ENCODE measurements at places on chromosomes 5 and 9.

GRCh38 chr5:99369797-99370593 is 441.2 kb upstream of the CHD1 start:
- DNase-seq: no peak

DNA sequence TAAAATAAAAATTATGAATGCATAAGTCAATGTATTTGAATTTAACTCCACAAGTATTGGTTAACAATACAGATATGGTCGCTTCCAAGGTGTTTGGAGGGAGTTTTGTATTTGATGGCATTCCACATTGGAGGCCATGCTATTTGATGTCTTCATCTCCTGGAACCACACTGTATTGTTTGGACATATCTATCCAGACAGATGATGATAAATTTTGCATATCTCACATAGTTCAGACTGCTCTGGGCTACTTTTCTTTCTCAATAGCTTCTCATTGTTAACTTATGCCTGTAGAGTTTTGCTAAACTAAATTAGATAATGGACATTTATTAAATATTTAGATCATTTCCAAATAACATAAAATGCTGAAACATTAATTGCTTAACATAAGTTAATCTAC is 58.0 kb downstream of the CDKN2A start:
- no peak for DNase-seq

DNA sequence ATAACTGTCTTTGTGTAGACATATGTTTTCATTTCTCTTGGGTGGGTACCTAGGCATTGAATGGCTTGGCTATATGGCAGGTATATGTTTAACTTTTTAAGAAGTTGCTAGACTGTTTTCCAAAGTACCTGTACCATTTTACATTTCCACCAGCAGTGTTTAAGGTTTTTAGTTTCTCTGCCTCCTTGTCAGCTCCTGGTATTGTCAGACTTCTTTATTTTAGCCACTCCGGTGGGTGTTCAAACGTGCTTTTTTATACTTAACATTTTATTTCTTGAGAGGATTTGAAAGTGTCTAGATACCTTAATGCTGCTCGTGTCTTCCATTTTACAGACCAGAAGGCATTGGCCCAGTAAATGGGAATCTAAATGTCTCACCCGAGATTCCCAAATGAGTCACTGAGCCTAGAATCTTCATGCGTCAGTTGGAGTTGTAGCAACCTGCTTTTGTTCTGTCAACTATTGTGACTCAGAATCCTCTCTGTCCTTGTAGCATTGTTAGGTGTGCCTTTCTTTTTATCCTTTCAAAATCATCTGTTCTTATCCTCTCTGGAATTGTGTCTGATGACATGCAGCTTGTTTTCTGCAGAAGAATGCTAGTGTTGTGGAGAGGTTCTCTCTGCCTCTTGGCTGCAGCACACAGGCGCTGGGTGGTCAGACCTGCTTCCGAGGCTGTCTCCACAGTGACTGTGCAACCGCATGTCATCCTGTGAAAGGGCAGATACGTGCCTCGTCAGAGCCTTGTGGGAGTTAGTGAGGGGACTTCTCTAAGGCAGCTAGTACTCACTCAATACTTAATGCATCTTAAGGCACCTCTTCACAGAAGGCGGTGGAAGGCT is 291.8 kb downstream of the AOPEP start:
- DNase-seq: no peak

- DNase-seq: no peak
Measured at GRCh38 chr5:90898326-90899013, 339.9 kb downstream of the ADGRV1 start.

DNA sequence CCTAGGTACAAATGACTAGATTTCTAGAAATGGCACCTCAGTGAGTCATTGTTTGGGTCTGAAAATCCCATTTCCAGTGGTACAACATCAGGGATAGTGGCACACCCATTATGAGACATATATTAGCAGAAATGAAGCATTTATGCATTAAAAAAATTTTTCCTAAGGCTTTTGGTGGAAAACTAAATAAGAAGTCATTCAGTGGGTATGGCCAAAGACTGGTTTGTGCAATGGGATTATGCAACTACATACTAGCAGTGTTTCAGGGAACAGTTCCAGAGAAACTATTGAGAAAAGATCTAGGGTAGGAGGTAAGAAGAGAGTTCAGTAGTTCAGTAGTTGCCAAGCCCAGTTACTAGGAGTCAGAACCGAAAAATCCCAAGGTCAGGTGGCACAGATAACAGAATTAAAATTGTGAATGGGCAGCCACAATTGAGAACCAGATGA is 106.5 kb upstream of the HAPLN1 start:
- no peak for DNase-seq

GRCh38 chr5:81230416-81230815 is 2.7 kb upstream of the CKMT2 start:
- no peak for DNase-seq

GRCh38 chr5:95669540-95669939 is 13.3 kb downstream of the SPATA9 start:
- DNase-seq: no peak

GRCh38 chr5:123455095-123455494 is 31.9 kb upstream of the CEP120 start:
- no peak for DNase-seq

DNA sequence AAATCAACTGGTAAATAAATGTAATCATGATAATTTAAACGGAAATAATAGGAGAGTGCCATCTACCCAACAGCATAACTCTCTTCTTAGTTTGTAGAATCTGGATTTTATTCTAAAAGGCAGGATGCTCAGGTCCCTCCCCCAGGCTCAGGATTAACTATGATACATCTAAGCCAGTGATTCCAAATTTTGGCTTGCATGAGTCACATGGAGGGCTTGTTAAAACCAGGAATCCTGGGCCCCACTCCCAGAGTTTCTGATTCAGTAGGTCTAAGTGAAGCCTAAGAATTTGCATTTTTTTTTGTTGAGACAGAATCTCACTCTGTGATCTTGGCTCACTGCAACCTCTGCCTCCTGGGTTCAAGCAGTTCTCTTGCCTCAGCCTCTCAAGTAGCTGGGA is 62.3 kb upstream of the ZFR start:
- no peak for DNase-seq

DNA sequence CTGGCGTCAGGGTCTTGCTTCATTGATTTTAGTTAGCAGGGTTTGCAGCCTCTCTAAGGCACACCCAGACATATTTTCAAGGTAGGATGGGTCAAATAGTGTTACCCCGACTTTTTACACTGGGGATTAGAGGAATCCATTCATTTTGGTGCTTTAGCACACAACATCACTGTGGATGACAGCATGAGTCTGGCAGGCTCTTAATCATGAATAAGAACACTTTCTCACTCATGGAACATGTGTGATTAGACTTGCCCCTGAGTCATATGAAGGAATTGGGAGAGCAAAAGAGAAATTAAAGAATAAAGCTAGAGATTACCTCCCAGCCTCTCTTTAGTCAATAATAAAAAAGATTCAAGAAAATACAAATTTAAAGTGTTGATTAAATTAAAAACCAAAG is 175.6 kb downstream of the SEMA5A start:
- DNase-seq: no peak

DNA sequence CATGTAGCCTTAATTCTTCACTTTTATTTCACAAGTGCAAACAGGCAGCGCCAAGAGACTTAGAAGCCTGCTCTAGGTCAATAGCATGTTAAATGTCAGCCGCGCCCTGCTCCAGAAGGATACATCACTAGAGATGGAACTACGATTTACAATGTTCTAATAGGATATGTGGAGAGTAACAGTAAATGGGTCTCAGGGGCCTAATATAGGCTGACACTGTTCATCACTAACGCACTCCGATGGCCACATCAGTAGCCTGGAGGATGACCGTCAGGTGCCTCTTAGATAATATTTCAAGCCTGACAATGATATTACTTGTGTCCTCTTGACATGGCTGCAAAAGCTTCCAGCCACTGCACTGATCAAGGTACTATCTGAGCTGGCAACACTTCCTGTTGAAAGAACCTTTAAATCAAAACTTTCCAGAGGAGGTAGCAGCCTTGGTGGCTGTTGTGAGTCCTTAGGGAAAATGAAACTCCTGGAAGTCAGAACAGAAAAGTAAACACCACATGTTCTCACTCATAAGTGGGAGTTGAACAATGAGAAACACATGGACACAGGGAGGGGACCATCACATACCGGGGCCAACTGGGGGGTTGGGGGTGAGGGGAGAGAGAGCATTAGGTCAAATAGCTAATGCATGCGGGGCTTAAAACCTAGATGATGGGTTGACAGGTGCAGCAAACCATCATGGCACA is 35.0 kb downstream of the PTTG1 start:
- peak; percentile 15 for DNase-seq

- no peak for DNase-seq
Measured at GRCh38 chr9:5557606-5558587, 47.6 kb downstream of the PDCD1LG2 start.

- no peak for DNase-seq
Measured at GRCh38 chr5:170843870-170844269, 17.9 kb upstream of the RANBP17 start.

DNA sequence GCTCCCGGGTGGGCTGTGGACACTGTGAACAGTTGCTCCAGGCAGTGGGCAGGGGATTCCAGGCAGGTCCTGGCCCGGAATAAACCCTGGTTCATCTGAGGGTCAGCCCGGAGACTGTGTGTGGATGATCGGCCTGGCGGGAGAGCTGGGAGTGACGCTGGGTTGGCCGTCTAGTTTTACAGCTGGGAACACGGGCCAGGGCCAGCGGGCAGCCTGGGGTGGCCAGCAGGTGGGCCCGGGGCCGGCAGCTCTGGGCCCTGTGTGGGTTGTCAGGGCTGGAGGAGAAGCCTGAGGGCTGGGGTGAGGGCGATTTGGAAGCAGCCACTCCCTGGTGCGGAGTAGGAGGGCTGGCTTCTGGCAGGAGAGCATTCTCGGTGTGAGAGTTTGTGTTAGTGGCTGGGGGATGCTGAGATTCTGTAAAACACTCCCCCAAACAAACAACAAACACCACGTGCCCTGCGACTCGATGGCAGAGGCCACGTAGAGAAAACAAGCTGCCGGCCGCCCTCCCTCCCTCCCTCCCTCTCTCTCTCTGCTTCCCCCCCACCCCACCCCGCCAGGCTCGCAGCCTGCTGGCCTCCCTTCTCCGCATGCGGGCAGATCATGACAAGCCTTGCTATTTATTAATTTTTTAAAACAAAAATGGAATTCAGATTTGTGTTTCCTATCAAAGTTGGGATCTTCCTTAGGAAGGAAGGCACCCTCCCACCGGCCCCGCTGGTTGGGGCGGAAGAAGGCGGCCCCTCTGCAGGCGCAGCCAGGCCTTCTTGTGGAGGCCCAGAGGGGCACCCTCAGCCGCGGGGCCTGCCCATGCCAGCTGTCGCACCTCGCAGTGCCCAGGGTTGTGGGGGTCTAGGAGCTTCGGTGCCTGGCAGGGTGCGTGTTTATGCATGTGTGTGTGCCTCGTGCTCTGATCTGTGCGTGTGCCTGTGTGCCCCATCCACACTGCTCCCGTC is 49.5 kb downstream of the RXRA start:
- peak; percentile 92 for DNase-seq

DNA sequence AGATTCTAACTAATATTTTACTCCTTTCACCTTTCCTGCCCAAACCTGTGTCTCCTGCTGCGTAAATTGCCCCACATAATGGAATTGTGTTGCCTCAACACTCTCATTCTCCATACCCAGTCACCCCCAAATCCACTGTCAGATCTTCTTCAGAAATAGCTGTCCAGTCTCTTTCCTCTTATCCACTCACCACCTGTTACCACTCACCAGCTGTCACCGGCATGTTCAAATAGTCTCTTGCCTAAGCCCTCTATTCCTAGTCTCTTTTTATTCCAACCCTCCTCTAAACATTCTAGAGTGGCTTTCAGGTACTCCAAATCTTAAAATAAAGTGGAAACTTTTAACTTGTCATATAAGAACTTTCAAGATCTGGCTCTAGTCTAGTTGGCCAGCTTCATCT is 262.0 kb upstream of the FBXL7 start:
- DNase-seq: no peak

- no peak for DNase-seq
Measured at GRCh38 chr5:6583049-6583880, 49.6 kb downstream of the NSUN2 start.

GRCh38 chr5:132526974-132527564 is 16.3 kb downstream of the IL5 start:
- DNase-seq: no peak

- DNase-seq: no peak
Measured at GRCh38 chr9:20441711-20442423, 180.4 kb downstream of the MLLT3 start.

DNA sequence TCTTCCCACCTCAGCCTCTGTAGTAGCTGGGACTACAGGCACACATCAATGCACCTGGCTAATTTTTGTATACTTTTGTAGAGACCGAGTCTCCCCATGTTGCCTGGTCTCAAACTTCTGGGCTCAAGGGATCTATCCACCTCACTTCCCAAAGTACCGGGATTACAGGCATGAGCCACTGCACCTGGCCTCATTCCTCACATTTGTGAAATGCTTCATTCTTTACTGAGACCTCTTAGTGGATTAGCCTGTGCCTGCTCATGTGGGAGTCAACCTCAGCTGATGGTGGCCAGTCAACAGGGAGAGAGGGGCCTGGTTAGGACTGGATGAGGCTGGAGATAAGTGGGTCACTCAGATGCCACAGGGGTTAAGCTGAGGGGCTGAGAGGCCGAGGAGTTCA is 37.3 kb upstream of the CLK4 start:
- no peak for DNase-seq

DNA sequence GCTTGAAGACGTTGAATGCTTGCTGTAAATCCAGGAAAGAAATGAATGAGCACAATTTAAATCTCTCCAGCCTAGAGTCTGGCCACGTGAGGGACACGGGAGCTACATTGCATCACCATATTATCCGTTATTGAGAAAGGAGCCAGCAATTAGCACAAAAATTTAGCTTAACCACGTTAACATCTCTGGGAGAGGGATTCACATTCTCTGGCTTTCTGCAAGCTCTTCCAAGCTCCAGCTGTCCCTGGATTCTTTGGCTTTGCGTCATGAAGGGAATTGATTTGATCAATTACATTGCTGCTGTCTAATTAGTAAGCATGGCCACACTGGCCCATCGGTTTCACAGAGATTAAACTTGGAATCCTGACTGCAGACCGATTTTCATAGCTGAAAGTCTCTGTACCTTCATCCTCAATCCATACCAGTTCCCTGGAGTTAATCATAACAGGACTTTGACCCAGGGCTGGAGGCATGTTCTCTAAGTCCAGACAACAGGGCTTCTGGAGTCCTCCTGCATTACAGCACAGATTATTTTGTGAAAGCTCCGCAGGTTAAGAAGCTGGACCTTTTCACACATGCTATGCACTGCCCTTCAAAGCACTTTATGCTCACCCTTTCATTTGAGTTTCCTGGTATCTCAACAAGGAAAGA is 31.6 kb downstream of the ADRA1B start:
- no peak for DNase-seq

GRCh38 chr5:172117977-172118701 is 69.9 kb downstream of the STK10 start:
- DNase-seq: no peak

- no peak for DNase-seq
Measured at GRCh38 chr5:51214746-51215145, 168.5 kb upstream of the ISL1 start.

- DNase-seq: no peak
Measured at GRCh38 chr5:23825196-23825595, 317.8 kb downstream of the PRDM9 start.
